ENCODE measurements at places on chromosomes 16 and 17. TPM values are rescaled to one million over a fixed set of nuclear protein-coding genes. Genes with fewer than 3 reads are reported as not detected.

DNA sequence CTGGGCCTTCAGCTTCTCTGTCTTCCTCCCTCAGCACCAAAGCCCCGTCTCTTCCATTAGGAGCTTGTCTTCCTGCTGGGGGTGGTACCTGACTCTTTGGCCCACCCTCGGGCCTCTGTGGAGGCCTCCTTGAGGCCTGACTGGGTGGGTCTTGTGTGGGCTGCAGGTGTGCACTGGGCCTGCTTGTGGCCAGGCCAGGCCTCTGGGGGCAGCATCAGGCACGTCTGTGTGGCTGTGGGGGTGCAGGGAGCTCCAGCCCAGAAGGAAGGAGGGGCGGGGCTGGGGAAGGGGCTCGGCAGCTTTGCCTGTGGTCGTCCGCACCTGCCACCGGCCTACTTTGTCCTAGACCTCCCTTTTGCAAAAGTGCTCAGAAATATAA, 7.0 kb downstream of the PIGQ start:
- H3K4me3 ChIP-seq: no peak overlapping the region
- no peak overlapping the region for H3K27ac ChIP-seq
- no peak for DNase-seq
- H3K4me1 ChIP-seq: no peaks in the 10 kb centered on the region

- H3K27me3 ChIP-seq: no peaks in the 10 kb centered on the region
- no peaks in the 10 kb centered on the region for H3K4me1 ChIP-seq
- peak; percentile 64 for DNase-seq
- H3K27ac ChIP-seq: peak overlapping the region; percentile 77
- H3K4me3 ChIP-seq: peak overlapping the region; percentile 86
Observed at GRCh38 chr17:4554441-4554996, 665 bp downstream of the MYBBP1A start.

SMIM5 gene
- total RNA-seq: 0.82 TPM

RGS11 gene
- 24.9 TPM for total RNA-seq

SSTR5 gene
- not detected for total RNA-seq

Data from sigmoid colon (tissue), 7 donors.